ENCODE measurements at places on chromosomes 12 and 14.

- peak; percentile 71 for DNase-seq
Measured at GRCh38 chr14:105468621-105469241, 5.9 kb upstream of the CRIP2 start.

GRCh38 chr14:62144863-62145262 is 382.6 kb downstream of the SNAPC1 start:
- no peak for DNase-seq

DNA sequence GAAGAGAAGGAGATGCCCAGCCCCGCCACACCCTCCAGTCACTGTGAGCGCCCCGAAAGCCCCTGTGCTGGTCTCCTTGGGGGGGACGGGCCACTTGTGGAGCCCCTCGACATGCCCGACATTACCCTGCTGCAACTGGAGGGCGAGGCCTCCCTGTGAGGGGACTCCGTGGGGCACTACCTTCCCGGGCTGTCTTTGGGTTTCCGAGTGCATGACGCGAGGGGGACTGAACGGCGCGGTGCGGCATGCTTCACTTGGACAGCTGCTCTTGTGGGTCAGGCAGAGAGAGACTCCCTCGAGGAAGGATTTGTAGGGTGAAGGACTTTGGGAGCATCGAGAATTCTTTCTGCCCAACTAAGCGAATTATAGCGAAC is 1.1 kb downstream of the CCDC184 start:
- no peak for DNase-seq

GRCh38 chr12:75428767-75429166 is 37.9 kb downstream of the GLIPR1L2 start:
- DNase-seq, result no peak

DNA sequence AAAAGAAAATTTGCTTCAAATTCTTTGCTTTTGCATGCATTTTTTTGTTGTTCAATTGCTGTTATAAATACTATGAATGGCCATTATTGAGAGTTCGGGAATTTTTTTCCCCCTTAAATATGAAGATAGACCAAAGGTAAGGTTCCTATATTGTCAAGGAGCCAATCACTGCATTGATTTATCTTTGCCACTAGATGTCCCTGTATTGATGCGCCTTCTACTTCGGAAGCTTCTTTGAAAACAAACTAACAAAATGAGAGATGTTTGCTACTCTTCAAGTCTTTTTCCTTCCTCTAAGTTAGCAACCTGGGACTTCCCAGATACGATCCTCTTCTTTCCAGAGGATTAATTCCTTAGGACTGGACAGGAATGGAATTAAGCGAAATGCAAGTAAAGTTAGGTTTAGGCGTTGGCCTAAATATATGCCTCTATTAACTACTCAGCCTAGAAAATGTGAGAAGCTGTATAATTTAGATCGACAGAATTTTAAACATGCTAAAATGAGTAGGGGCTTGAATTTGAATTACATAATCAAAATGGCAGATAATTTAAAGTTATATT is 318.1 kb downstream of the AEBP2 start:
- no peak for DNase-seq

GRCh38 chr12:20211981-20212421 is 156.3 kb upstream of the PDE3A start:
- DNase-seq, result no peak

GRCh38 chr14:96624661-96625425 is 122.7 kb downstream of the PAPOLA start:
- DNase-seq, result no peak

GRCh38 chr12:92968176-92968813 is 39.2 kb upstream of the EEA1 start:
- no peak for DNase-seq

GRCh38 chr14:61627612-61628011 is 67.7 kb upstream of the HIF1A start:
- no peak for DNase-seq

DNA sequence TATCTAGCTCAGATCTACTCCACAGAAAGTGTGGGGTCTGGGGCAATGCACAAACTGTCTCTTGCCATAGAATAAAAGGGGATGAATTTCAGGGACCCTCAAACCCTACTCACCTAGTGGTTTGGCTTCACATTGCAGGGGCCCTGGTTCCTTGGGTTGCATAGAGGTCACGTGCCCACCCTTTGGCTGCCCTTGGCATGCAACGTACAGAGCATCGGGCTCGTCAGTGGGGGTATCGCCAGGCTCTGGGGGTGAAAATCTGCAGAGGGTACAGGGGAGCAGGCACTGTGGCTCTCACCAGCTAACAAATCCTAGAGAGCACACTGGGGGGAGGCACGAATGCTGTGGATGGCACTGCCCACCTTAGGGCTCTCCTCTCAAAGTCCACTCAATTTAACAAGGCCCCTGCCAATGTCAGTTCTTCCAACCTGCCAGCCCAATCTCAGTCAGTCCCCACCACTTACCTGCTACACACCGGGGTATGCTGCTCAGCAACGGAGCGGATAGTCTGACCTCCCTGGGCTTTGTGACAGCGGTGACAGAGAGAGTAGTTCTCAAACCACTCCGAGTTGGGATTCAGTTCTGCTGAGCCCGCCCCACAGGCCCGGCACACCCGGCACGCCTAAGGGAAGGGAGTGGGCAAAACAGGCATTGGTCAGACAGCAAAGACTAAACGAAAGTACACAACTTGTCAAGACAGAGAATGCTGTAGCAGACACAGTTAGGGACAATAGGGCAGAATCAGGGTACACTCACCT is 8.0 kb downstream of the KMT2D start:
- no peak for DNase-seq

GRCh38 chr12:79775355-79776027 is 84.7 kb upstream of the PAWR start:
- DNase-seq, result no peak

DNA sequence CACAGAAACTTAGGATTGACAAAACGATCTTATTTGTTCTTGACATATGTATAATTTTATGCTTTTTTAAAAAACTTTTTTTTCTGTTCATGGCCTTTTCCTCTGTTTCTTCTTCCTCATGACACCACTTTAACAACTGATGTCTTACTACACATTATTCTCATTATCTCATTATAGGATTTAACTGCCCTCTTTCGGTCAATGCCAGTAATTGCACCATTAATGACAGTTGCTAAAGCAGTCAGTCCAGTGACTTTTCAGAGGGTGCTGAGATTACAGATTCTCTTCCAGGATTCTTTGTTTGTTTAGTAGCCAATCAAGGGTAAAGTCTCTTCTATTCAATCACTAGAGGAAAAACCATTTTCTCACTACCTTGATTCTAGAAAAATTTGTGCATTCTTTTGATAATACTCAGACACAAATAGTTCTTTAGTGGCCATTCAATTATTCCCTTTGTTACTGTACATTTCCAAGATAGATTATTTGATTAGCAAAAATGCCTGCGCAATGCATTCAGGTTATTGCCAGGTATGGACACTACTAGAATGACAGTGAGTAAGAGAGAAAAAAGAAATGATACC is 50.1 kb downstream of the KLRG1 start:
- DNase-seq, result no peak

DNA sequence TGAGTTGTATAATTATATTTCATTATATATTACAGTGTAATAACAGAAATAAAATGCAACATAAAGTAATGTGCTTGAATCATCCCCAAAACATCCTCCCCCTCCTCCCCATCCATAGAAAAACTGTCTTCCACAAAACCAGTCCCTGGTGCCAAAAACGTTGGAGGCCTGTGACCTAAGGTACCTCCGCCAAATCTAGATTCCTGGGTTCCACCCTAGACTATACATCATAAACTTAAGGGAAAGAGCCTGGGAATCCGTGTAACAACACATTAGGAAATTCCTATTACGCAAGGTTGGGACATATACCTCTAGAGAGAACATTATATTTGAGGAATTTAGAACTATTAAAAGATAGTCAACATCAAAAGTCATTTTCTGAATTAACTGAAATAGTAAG is 38.0 kb downstream of the SPPL3 start:
- no peak for DNase-seq

DNA sequence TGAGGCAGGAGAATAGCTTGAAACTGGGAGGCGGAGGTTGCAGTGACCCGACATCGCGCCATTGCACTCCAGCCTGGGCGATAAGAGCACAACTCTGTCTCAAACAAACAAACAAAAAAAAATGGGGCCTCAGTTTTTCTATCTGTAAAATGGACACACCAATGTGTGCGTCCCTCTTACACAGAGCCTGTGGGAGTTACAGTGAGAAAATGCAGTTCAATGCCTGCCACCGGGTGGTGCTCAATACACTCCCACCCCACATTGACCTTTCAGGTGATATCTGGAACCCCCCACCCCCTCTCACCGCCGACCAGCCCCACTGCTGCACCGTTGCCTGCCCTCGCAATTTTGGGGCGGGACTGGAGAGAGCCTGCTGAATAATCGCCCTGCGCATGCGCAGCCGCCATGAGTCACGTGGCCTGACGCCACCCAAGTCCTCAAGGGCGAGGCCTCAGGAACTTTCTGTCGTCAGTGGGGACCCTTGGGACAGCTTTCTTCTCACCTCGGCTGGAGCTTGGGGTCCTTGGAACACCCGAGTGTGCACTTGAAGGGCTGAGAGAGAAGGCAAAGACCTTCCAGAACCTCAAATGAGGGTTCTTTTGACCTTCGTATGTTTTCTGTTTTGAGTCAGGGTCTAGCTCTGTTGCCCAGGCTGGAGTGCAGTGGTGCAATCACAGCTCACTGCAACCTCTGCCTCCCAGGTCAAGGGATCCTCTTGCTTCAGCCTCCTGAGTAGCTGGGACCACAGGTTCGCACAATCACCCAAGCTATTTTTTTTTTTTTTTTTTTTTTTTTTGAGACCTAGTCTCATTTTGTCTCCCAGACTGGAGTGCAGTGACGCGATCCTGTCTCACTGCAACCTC is 14.6 kb upstream of the CABP1 start:
- no peak for DNase-seq

- DNase-seq, result no peak
Measured at GRCh38 chr12:27208414-27208750, 35.7 kb upstream of the STK38L start.

DNA sequence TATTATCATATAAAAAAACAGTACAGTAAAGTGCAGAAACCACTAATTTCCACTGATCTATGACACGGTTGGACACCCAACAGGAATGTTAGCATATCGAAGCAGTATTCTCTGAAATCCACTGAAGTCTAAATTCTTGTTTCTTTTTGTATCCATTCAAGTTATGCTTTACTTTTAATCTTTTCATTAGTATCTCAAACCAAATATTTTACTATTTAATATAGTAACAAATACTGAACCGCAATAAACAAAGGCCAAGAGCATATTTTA is 41.1 kb downstream of the ATXN2 start:
- no peak for DNase-seq

- no peak for DNase-seq
Measured at GRCh38 chr12:131367983-131368667, 342.8 kb upstream of the SFSWAP start.

DNA sequence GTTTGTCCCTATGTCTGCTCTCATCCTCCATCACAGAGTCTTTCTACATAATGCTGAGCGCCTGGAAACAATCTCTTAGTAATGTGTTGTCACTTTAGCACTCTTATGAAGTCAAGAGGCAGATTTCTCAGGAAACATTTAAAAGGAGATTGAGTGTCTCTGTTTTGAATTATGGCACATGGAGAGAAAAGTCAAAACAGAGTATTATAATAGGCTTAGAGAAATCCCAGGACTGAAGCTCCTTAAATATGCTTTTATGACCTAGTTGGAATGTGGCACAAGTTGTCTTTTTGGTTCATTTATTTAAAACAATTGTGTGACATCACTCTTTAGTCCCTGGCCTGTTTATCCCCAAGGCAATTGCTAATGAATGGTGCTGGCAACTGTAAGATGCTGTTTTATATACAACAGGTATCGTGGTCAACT is 117.8 kb upstream of the HIF1A start:
- DNase-seq, result no peak

- no peak for DNase-seq
Measured at GRCh38 chr12:132245521-132246101, 83.8 kb downstream of the GALNT9 start.

DNA sequence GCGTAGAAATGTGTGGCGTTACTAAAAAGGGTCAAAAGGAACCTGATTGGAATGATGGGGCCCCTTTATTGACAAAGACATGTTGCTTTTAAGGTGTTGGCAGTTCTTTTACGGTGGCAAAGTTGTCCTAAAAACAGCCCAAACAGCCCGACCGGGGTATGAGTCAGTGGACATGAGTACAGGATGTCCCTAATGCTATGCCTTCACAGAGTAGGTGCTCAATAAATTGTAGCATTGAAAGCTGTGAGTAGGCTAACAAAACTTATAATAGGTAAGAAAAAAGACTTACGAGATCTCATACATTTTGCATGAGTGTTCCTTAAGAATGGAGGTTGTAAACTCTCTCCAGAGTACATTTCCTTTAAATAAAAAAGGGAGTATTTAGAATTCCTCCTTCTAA is 2.6 kb downstream of the ELK3 start:
- DNase-seq, result no peak

DNA sequence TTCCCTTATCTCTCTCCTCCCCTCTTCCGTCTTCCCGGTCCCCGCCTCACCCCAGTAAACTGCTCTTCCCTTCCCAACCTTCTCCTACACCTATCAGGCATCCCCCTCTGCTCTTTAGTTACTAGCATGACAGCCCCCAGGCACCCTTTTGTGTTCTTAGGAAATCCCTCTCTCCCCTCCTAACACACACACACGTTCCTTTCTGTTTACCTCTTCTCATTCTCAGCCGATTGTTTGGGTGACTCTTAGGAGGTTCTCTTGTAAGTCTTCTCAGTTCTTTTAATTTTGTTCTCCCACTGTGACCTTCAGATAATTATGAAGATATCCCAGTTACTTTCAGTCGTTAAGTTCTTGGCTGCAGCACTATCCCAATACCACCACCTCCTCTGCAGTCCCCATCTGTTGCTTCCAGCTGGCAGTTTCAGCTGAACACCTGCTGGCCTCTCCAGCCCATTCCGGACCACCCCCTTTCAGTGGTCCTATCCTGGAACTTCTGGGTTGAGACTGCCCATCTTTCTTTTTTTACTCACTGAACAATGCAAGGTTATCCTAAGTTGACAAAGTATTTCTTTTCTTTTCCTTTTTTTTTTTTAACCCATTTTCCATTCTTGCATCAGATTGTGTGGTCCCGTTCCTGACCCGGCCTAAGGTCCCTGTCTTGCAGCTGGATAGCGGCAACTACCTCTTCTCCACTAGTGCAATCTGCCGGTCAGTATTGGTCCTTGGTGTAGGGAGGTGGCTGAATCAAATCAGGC is 711 bp downstream of the MARS1 start:
- DNase-seq, result no peak

- DNase-seq, result no peak
Measured at GRCh38 chr12:105171691-105172436, 64.1 kb downstream of the APPL2 start.

- no peak for DNase-seq
Measured at GRCh38 chr14:92647797-92648279, 100.6 kb downstream of the LGMN start.
